ENCODE measurements at places on chromosomes 1 and 21.
A peak's percentile ranks its signal among the peaks of the same experiment; 100 is the strongest.

- DNase-seq = no peak
These were observed 85.0 kb downstream of the ATP1A1 start for GRCh38 chr1:116457946-116458604.

GRCh38 chr1:202037706-202038296 is 27.4 kb downstream of the ELF3 start:
- DNase-seq = no peak

GRCh38 chr21:34615487-34615814 is 538 bp upstream of the RCAN1 start:
- no peak for DNase-seq

DNA sequence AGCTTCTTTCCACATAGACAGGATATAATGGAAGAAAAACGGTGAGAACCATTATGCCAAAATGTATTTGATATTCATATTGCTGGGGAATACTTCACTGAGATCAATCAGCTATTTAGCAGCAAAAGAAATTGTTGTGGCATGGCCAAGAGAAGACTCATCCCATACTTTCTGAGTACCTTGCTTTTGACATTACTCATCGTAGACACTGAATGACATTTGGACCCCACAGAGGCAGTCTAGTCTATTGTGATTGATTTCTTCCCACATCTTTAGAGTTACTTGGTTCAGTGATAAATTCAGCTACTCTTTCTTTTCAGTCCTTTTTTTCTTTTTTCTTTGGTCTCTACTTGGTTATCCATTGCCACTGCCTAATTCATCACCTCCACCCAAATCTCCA is 22.1 kb downstream of the ATP1B1 start:
- no peak for DNase-seq

GRCh38 chr21:35071347-35071746 is 22.2 kb upstream of the RUNX1 start:
- no peak for DNase-seq

GRCh38 chr1:241271427-241271826 is 85.6 kb downstream of the RGS7 start:
- no peak for DNase-seq

- no peak for DNase-seq
These were observed 6.0 kb downstream of the TAGLN2 start for GRCh38 chr1:159919236-159919865.

GRCh38 chr1:41696381-41696780 is 211.9 kb upstream of the EDN2 start:
- no peak for DNase-seq

GRCh38 chr1:203382026-203382425 is 31.1 kb upstream of the FMOD start:
- DNase-seq = no peak

- no peak for DNase-seq
These were observed 247.0 kb upstream of the POU3F1 start for GRCh38 chr1:38293567-38293966.

- DNase-seq = peak; percentile 85
These were observed at the start of gene FHL3 for GRCh38 chr1:38005195-38006007. TSS of gene FHL3 (minus strand) at chr1:38005514. CDS start at chr1:37999412, 6,102 bp downstream.

DNA sequence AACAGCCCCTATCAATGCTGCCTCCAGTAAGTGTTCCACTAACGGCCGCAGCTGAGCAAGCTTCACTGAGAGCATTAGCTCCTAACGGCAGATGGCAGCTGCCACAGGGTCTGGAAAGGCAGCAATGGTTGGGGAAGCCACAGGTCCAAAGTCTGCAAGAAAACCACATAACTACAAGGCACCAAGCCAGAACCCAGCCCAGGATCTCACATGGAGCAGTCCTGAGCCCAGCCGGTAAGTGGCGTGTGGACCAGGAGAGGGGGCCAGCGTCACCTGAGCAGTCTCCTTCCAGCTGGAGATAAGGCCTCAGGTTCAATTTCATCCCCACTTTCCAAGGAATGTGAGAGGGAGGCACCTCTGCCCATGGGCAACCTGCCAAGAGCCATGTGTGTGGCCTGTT is 13.2 kb downstream of the SYT2 start:
- no peak for DNase-seq

- no peak for DNase-seq
These were observed 26.4 kb downstream of the RRAGC start for GRCh38 chr1:38833146-38833545.

GRCh38 chr1:170698301-170699275 is 34.7 kb downstream of the PRRX1 start:
- no peak for DNase-seq

DNA sequence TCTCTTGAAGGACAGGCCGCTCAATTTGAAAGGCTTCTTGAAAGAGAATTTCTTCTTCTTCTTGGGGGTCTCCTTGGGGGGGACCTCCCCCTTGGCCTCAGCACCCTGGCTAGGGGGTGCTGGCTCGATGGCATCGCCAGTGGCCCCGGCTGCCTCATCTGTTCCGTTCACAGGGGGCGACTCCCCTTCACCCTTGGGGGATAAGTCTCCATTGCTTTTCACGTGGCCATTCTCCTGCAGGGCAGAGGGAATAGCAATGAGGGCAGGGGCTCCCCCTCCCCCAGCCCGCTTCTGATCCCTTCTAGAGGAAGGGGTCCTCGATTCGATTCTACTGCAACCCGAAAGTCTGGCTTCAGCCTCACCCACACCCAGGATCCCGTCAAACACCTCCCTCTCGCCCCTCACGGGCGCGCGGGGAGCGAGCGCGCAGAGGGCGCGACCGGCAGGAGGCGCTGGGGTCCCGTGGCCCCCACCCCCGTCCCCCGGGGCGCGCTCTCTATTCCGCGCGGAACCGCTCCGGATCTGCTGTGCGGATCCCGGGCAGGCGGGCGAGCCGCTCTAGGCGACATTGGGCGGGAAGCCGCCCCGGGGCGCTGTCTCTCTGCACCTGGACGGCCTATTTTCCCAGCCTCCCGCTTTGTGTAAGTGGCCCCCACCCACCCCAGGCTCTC is 1.0 kb downstream of the MARCKSL1 start:
- DNase-seq = no peak

GRCh38 chr1:182391028-182391361 is 595 bp downstream of the GLUL start:
- no peak for DNase-seq

- DNase-seq = no peak
These were observed 3.8 kb downstream of the ARV1 start for GRCh38 chr1:230982696-230983095.

GRCh38 chr1:156385534-156386031 is 16.6 kb downstream of the RHBG start:
- no peak for DNase-seq

- DNase-seq = peak; percentile 89
These were observed 105.3 kb upstream of the SERBP1 start for GRCh38 chr1:67535474-67535873.

DNA sequence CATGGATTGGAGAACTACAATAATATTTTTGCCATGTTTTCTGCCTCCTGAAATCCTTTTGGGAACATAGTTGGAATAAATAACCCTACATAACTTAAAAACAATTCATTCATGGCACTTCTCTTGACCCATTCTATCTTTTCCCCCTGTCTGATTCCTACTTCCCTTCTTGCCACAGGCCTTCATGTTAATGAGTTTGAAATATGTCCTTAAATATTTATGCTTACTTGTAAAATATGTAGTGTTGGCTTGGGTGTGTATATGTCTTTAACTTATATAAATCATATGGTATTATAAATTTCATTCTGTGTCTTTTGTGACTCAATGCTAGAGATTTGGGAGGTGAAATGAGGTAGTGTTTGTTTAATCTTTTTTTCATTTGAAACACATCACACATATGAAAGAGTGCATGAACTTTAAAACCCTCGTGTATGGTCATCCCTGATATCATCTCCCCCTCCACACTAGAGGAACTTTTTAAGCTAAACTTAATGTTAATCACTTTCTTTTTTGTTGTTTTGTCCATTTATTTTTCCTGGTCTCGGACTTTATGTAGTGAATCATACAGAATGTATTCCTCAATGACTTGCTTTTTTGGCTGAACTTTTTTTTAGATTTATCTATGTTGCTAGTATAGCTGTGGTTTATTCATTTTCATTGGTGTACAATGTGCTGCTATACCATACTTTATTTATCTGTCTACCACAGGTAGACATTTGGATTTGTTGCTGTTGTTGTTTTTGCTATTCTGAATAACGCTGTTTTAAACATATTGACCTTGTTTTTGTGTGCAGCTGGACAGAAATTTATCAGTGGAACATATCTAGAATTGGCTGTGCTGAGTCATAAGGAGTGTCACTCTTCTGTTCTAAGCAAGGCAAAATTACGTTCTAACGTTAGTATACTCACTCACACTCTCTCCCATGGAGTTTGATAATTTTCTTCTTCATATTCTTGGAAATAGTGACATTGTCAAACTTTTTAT is 441.6 kb downstream of the PLPP3 start:
- no peak for DNase-seq

DNA sequence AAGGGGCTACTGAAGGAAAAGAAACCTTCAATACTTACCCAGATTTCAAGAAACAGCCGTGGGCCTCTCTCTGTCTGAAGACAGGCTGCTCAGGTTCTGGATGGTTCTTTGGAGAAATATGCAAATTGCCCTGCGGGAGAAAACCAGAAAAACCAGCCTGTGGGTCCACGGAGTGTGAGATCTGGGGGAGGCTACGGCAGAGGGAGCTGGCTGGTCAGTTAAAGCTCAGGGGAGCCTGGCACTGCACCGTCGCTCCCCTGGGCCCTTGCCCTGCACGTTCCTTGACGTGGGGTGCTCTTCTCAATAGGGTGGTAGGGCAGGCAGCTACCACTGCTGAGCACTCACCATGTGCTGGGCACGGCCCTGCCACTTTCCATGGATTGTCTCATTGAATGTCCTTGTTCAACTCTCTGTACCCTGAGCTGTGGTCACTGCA is 12.7 kb downstream of the TMCO4 start:
- no peak for DNase-seq

- DNase-seq = no peak
These were observed 70.9 kb upstream of the SAMSN1 start for GRCh38 chr21:14617040-14617393.

- DNase-seq = no peak
These were observed 66.9 kb downstream of the TESK2 start for GRCh38 chr1:45423906-45424678.

DNA sequence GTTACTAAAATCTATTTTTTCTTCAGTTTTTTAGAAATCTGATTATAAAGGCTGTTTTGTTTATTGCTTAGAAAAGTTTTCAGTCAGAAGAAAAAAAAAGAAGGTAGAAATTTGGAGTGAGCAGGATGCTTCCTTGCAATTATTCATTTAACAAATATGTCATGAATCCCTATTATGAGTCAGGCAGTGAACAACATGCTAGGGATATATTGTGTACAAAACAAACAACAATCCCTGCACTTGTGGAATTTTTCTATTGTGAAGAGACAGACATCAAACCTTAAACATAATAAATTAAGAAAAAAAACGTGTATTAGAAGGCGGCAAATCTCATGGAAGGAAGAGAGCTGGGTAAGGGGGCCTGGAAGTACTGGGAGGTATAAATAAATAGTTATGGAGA is 664.1 kb upstream of the CAMK1G start:
- DNase-seq = no peak

GRCh38 chr1:53481456-53481855 is 22.3 kb downstream of the DMRTB1 start:
- no peak for DNase-seq

GRCh38 chr1:201399352-201400126 is 415 bp upstream of the LAD1 start:
- no peak for DNase-seq

DNA sequence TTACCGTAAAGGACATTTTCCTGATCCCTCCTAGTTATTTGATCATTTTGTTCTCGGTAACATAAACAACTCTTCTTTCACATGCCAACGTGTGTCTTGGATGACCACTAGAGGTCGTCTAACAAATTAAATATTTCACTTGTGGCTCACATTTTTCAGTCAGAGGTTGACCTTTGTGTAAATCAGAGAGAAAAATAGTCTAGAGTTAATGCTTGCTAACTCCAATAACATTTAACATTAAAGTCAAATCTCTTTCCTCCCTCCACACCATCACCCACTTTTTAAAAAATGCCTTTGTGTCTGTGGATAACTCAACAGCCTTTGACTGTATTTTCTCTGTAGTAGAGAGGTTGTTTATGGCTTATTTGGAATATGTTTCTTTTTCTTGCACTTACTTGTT is 220.5 kb upstream of the B3GALT2 start:
- DNase-seq = no peak

- no peak for DNase-seq
These were observed 199.4 kb upstream of the PTBP2 start for GRCh38 chr1:96521994-96522760.

- DNase-seq = no peak
These were observed 42.5 kb downstream of the CNST start for GRCh38 chr1:246608616-246609376.

DNA sequence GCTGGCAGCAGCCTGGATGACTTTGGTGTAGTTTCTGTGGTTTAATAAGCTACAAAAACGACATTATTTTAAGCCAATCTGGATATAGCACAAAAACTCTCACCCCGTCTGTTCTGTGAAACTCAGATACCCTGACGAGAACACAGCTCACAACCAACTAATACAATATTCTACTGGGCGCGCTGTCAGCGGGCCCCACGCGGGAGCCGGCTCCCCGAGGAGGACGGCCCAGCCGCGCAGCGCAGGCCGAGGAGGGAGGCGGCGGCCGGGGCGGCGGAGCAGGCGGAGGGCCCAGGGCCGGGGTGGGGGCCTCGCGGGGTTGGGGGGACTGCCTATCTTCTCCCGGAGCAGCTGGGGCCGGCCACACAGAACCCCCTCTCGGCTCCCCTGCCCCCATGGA is 87.2 kb upstream of the POU3F1 start:
- DNase-seq = no peak

DNA sequence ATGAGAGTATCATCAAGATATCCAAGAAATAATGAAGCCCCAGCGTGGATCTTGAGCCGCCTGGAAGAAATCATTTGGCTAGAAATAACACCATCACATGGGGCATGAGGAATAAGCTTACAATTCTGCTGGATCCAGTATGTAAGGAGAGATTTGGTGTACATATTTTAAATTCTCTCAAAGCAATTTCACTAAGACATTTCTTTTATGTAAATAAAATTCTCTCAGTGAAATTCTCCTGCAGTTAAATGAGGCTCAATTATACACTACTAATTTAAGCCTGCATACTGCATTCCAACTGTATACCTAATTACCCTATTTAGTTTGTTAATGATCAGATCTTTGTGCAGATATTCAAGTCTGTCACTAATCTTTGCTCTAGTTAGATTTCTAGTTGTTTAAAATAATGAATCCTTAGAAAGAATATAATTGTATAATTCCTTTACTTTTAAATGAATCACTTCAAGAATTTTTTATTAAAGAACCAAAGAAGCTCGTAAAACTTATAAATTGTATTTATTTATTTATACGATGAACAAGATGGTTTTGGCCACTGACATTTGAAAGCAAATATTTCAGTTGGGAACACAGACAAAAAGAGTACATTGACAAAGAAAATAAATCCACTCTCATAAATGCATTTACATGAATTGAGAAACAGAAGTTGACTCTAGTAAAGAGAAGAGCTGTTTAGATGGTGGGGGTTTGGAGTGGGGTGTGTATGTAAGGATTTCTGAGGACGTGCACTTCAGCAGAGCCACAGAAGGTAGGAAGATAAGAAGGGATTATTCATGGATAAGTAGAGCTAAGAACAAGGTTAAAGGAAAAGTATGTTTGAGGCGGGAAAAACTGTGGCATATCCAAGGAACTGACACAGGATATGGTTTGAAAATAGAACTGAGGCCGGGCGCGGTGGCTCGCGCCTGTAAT is 466.8 kb downstream of the DSCAM start:
- DNase-seq = no peak
